ENCODE measurements at places on chromosomes 1 and 21.
A peak's percentile ranks its signal among the peaks of the same experiment; 100 is the strongest.

GRCh38 chr21:19810779-19811178 lies 1187.4 kb upstream of the NCAM2 start:
- no peak for DNase-seq

DNA sequence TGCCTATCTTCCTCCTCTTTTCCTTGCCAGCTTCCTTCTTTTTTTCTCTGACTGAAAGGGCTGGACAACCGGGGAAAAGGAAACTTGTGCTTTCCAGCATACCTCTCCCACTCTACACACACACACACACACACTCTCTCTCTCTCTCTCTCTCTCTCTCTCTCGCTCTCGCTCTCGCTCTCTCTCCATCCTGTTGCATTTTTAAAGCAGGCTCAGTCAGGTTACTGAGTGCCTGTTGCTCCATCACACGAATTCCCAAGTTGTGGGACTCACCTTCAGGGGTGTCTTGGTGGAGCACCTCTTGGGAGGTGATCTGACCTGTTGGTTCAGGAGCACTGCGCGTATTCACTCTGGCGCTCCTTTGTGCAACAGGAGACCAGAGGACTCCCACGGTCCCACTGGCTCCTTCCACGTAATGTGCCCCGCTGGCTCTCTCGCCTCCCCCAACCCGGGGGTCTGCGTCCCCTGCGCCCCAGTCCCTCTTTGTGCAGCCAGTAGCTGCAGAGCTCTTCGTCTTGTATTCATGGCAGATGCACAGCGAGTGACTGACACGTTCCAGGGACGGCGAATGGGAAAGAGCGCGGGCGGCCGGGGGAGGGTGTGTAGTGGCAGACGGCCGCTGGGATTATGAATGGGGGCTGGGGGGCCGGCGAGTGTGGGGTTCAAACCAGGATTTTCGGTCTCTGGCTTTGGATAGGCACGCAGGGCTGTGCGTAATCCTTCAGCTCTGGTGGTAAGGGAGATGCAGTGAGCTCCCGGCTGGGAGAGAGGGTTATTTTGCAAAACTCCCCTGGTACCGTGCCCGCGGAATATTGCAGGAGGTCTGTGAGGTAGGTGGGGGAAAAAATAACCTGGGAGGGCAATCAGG lies 660 bp upstream of the PDE4B start:
- DNase-seq: no peak

DNA sequence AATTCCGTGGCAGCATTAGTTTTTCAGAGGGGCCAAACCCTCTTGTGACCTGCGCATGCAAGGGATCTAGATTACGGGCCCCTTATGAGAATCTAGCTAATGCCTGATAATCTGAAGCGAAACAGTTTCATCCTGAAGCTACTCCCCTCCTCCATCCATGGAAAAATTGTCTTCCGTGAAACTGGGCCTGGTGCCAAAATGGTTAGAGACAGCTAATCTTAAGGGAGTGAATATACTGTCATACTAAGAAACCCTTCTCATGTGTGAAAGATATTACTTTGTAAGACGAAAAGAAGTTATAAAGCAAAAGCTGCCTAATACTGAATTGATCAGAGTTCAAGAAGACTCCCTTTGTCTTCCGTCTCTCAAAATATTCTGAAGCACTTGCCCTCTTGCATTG lies 166.3 kb downstream of the DUSP10 start:
- peak; percentile 32 for DNase-seq

DNA sequence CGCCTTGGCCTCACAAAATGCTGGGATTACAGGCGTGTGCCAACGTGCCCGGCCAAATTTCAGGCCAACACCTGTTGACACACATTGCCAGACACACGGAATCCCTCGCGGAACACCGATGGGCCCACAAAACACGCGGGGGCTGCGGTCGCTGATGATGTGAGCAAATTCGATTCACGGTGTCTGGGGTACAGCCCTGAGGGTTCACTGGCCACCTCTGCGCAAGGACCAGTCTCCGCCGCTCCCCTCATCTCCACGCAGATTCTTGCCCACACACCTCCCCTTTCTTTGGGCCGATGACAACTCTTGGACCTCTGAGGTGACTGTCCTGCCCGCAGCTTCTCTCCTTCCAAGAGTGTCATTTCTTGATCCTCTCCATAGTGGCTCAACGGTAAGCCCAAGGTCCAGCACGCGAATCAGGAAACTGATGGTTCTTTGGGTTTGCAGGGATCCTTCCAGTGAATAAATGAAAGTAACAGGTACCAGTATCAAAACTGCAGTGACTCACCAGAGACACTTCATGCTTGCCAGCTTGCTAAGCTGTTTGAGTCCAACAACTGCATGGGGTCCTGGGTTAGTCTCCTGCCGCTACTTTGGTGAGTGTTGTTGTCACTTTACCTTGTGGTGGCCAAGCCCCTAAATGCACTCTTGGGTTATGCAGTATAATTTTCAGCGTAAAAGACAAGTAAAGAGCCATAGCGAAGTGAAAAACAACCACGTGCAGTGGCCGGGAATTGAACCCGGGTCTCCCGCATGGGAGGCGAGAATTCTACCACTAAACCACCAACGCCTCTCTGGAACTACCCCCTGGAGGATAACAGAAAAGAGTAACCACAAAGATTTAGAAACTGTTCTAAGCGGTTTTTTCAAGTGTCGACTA lies 11.0 kb upstream of the RNU1-3 start:
- DNase-seq: peak; percentile 39

GRCh38 chr1:58580186-58580585 lies 3.1 kb upstream of the TACSTD2 start:
- no peak for DNase-seq

DNA sequence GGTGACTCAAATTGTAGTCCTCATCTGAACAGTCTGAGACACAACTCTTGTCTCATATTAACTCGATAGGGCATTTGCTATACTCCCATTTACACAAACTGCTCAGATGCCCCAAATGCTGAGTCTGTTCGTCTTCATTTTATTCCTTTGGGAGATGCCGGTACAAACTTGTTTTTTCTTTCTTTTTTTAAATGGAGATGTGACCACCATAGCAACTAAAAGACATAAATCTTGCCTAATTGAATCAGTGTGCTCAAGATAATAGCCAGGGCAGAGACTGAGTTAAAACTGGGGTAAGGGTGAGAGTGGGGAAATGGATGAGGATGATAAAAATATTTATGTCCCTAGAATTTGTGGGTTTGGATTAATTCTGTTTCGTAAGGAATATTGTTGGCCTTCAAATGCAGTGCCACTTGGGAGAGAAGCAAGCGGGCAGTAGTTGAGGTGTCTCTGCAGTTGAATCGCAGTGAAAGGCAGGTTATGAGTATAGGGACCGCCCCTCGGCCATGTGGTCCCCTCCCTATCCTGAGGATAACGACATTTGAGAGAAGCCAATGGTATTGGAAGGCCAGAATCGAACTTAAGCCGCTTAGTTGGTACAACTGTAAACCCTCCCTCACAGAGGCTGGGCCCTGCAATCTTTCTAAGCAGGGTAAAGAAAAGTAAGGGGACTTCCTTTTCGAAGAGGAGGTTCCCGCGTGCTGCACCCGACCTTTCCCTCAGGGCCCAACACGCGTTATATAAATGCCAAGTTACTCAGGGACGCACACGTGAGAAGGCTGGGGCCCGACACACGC lies 859 bp upstream of the LRRC8B start:
- DNase-seq: no peak

DNA sequence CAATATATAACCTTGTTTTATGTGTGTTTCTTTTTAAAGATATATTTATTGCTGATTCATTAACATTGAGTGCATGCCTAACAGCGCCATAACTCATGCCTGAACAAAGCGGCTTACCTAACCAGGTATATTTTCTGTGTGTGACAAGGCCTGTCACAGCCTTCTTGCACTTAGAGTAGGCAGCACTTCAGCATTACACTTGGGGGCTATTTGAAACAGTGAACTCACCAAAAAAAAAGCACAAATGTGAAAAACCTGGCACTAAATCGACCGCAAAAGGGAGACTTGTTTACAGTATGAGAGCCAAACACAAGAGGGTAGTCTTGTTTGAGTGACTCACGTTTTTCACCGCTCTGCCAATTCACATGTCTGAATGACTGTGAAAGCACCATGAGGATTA lies 111.7 kb downstream of the DISP1 start:
- DNase-seq: peak; percentile 68

- DNase-seq: no peak
Measured at GRCh38 chr1:43878440-43878839, 55.2 kb upstream of the ARTN start.

DNA sequence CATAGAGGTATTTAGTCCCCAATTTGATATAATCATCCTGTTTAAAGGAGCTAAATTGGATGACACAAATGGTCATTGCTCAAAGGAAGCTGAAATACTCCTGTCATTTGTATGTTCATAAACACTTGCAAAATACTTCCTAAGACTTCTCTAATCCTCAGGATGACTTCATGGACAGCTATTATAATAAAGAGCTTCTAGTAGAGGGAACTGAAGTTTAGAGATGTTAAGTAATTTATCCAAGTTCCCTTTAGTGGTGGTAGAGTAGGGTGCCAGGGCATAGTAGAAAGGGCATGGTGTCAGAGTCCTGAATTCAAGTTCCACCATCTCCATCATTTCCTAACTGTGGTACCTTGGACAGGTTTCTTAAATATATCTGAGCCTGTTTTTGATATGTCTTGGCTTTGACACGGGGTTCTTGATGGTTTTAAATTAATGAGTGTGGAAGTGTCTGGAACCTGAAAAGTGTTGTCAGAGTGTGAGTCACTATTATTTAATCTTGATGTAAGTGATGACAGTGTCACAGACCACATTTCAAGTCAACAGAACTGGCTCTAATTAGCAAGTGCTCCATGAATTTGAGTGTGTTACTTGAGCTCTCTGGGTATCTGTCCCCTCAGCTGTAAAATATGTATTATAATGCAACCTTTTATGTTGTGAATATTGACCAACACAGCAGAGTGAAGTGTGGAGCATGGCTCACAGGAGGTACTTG lies 12.1 kb upstream of the GBP6 start:
- DNase-seq: peak; percentile 11

- peak; percentile 32 for DNase-seq
Measured at GRCh38 chr1:75615613-75616435, 4.9 kb upstream of the SLC44A5 start.

DNA sequence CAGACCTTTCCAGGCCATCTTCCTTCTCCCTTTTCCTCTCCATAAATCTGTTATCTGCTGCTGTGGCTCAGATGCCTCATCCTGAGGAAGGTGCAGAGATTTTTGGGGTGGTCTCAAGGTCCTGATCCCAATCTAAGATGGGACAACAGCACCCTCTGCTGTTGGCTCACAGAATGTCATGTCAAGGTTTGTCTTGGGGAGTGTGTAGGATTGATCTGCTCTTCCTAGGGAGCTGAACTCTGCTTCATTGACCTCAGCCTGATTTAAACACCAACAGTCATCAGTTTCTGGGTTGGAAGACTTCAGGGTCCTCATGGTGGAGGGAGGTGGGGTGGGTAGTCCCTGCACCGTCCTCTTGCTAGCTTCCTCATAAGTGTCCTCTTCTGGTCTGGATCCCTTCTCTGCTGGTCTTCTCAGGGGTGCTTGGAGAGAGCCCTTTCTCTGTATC lies 62.8 kb upstream of the LAX1 start:
- DNase-seq: peak; percentile 50

GRCh38 chr1:9182784-9183257 lies 51.8 kb upstream of the H6PD start:
- DNase-seq: no peak

DNA sequence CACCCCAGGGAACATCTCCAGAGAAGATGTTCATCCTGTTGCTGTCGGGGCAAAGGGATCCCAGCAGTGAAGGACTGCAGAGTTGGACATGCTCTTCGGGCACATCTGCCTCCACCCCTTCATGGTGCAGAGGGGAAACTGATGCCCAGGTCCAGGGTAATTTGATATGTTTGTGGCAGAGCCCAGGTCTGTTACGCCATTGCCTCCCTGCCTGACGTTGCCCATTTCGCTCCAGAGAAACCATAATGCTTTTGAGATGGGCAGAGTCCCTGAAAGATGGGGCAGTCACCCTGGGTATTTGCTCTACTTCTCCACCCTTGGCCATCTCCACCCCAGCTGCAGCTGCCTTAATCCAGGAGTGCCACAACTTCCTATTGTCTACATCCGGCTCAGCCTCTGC lies 290.4 kb upstream of the POU3F1 start:
- no peak for DNase-seq

DNA sequence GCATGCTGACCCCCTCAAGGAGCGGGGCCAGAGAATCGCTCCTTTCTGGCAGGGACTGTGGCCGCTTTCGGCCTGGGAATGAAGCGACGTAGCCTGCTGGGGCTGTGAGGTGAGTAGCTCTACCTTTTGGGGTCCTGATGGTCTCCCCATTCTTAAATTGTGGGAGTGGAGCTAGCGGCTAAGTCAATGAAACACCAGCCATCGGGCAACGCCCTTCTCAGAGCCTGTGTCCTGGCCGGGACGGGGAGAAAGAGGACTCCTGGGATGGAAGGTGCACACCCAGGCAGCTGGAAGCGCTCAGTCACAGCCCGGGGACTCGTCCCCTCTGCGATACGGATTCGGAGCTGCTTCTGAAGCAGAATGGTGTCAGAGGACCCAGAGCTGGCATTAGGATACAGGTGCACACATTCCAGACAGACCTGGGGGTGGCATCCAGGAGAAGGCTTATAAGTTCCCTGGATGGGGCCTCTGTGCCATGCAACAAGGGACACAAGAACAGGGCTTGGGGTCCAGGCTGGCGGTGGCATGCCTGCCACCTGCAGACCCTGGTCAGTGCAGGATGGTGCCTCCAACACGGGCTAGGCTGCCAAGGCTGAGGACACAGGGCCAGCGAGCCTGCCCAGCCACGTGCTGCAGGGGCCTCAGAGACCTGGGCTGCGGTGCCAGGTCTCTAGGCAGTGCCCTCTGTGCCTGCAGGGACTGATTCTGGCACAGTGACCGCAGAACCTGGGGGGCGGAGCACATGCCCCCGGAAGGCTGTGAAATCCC lies 945 bp upstream of the WNT9A start:
- no peak for DNase-seq

GRCh38 chr1:224411766-224412165 lies 22.8 kb downstream of the WDR26 start:
- DNase-seq: peak; percentile 38

DNA sequence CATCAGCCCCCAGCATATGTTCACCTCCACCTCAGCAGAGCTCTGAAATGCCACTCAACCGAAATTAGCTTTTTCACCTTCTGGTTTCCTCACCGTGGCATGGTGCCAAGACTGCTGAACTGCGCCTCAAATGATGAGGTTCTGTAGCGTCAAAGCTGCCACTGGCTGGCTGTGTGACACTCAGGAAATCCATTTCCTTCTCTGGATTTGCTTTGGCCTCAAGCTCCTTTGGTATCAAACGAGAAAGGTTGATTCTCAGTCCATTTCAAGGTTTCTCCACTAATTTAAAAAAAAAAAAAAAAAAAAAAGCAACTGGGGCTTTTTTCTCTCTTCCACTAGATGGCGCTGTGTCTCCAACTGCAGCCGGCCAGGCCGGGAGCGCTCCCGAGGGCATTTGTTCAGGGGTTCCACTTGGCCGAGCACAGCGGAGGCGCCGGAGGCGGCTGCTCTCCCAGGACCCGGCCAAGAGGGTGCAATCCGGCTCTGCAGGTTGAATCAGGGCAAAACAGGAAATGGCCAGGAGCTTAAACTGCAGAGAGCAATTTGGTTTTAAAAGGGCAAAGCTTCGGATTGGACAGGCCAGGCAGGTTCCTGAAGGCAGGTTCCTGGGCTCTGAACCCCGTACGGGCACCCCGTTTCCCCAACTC lies 26.5 kb upstream of the PLA2G2C start:
- DNase-seq: peak; percentile 43

Data from fibroblast of skin of abdomen (primary cell).